Fibroblast of pulmonary artery (primary cell): ENCODE measurements at places on chromosomes 5 and 9.

- DNase-seq, result no peak
Measured at GRCh38 chr5:116313366-116313765, 228.5 kb downstream of the COMMD10 start.

DNA sequence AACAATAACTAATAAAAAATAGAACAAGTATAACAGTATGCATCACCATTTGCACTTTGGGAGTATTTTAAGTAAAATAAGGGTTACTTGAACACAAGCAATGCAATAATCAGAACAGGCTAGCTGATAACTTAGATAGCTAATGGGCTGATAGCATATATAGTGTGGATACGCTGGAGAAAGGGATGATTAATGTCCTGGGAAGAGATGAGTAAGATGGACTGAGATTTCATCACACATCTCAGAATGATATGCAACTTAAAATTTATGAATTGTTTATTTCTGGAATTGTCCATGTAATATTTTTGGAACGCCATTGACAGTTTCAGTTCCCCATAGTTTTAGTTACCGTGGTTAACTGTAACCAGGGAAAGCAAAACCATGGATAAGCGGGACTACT lies 173.6 kb downstream of the ISL1 start:
- DNase-seq, result no peak

DNA sequence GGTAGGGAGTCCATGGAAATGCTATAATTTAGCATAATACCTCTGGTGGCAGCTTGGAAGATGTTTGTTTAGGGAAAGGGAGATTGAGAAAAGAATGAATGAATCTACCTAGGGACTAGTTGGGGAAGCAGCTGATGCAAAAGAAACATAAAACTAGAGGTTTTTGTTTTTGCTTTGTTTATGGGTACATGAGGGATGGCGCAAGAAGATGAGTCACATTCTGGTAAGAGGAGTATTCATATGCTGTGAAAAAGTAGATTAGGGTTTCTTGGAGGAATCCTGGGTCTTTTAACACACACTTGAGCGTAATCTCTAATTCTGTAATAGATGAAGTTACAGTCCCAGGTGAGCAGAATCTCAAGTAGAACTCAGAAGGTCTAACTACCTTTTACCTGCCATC lies 17.1 kb downstream of the C9orf43 start:
- peak; percentile 76 for DNase-seq

- DNase-seq, result no peak
Measured at GRCh38 chr5:76952795-76953536, at the start of gene CRHBP. CRHBP (plus strand) TSS chr5:76953045; CDS start chr5:76953135, 90 bp downstream.

DNA sequence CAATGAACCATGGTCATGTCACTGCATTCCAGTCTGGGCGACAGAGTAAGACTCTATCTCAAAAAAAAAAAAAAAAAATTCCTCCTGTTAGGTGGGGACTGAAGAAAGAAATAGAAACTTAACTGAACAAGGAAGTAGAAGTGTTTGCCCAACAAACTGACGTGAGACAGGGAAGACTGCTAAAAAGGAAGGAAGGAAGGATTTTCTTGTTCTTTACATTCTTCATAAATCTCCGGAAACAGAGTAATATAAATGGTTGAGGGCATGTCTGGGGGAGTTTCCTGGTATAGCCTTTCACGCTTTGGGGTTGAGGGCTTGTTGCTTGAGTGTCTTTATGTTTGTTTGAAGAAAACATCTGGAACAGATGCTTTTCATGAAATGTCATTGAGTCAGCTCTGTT lies 3.1 kb downstream of the TOR1B start:
- DNase-seq, result no peak

DNA sequence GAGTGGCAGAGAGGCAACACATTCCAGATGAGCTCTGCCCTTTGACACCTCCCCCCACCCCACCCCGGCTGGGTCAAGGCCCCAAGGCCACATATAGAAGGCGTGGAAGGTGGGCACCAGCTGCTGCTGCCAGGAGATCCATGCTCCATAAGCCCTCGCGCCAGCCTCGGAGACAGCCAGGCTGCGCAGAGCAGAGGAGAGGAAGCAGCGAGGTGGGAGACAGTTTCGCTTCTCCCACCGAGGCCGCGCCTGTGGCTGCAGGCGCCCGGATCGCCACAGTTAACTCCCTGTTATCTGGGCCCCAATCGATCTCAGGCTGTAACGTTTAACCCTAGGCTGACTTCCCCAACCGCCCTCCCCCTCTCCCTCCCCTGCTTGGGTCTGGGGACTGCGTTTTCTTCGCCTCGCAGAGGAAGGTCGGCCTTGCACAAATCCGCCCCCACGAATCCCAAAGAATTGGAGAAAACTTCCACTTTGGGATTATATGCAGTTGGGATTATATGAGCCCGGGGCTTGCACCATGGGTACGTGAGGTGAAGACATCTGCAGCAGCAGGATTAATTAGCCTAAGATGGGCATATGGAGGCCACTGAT lies 1.1 kb upstream of the CXXC5 start:
- no peak for DNase-seq

DNA sequence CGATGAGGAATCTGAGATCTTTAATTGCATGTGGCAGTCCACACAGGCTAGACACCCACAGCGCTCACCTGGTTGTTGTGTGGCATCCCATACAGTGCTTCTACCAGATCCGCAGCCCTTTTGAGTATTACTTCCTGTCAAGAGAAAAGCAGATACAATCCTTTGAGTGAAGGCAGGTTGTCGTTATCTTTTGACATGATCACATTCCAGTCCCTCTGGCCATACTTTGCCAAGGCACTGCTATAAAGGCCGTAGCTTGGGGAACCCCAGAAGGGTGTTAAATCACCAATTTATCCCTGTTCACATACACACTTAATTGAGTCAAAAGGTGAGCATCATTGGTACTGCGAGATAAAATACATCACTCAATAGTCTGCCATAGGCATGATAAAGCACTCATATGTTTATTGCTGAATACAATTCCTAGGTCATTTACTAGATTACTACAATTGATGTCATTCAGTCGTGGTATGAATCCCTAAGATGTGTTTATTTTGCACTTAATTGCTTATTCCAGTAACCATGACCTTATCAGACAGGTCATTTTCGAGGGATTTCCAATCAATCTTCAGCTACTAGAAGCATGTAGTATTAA lies 385.6 kb downstream of the EBF1 start:
- no peak for DNase-seq

DNA sequence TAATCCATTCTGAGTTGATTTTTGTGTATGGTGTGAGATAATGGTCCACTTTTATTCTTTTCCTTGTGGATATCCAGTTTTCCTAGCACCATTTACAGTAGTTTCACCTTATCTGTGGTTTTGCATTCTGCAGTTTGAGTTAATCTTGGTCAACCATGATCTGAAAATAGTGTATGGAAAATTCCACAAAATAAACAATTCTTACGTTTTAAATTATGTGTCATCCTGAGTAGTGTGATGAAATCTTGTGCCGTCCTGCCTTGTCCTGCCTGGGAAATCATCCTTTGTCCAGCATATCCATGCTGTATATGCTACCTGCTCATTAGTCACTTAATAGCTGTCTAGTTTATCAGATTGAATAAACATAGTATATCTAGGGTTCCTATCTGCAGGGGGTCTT lies 42.1 kb downstream of the CDC42SE2 start:
- peak; percentile 64 for DNase-seq

- DNase-seq, result no peak
Measured at GRCh38 chr9:71519098-71519696, 249.1 kb downstream of the CEMIP2 start.

DNA sequence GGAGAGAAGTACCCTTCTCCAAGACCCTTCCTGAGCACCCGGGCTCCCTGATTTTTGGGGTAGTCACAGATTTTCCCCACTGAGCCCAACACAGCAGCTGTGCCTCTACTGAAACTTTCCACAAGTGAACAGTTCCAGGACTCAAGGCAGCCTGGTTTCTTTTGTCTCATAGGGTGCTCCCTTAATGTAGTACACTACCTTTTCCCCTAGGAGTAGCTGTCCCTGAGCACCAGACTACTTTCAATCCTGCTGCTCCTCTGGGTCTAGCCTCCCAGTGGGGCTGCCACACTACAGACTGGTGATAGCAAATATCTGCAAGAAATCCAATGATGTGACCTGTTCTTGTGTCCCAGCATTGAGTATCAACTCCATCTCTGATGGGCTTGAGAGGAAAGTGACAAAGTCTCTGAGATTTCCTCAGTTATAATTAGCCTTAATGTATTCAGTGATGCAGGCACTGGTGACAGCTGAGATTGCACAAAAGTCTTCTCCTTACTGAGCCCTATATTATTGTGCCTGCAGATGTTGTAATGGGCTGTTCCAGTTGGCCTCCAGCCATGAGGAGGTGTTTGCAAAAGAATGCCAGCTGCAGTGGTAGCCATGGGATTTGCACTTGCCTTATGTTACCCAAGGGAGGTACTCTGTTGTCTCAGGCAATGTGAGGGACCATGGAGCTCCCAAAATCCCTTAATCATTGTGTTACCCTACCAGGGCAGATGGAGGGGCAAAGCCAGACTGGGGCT lies 1802.5 kb downstream of the EFNA5 start:
- DNase-seq, result peak; percentile 29

DNA sequence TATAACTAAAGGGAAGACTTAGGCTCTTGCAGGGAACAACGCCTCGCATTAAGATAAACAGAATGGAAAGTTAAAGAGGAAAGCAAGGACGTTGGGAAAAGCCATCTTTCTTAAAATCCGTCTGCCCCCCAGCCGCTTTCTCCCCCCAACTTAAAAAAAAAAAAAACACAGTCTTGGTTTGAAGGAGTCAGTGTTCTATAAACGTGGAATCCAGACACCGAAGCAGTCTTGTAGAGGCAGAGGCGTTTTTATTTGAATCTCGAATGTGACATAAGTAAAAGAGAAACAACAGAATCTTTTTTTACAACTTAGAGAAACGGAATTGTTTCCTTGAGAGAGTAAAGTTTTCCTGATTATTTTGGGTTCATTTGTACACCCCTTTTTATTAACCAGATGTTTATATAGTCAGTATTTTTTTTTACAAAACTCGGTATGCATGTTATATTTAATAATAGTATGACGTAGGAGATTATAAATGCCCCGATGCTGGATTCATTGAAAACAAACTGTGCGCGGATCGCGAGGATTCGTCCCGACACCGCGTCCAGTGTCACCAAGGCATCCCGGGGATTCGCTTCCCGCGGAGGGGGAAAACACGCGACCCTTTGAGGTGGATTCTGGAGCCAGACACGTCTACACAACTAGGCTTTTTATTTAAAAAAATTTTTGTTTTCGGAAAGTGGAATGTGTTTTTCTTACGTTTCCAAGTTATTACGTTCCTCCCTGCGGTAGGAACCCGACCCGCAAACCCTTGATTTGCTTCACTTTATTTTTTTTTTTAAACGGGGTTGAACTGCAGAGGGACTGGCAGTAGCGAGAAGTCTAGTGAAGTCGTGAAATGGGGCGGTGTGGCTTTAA lies 6.7 kb downstream of the PTCH1 start:
- DNase-seq, result peak; percentile 9

DNA sequence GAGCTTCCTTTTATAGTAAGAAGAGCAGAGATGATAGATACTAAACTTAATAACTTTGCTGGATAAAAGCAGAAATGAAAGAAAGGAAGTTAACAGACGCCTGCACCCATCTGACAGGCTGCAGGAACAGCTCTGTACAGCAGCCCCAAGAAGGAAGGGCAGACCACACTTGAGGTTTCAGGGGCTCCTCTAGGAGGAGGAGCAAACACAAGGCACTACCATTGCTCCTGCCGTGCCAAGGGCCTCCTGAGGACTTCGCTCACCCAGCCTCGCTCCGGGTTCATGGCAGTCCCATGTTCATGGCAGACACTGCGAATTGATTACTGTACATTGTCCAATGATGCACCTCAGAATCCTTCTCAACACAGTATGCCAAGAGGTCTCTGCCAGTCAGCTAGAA lies 85.1 kb downstream of the AMBP start:
- no peak for DNase-seq

DNA sequence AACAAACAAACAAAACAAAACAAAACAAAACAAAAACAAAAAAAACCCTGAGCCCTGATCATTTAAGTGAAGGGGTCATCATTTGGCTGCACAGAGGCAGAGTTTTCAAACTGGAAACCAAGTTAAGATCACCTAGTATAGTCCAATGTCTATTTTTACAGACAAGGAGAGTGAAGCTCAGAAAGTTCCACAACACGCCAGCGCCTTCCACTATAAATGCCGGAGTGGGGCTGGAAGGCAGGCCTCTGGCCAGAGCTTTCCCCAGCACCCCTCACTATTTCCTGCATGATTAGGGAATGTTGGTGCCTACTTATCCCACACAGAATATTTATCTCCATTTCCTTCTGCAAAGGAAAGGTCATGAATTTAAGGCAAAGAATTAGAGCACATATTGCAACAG lies 319.7 kb upstream of the WWC1 start:
- no peak for DNase-seq

- DNase-seq, result no peak
Measured at GRCh38 chr9:15294604-15295003, 12.4 kb downstream of the TTC39B start.
